ENCODE measurements at places on chromosomes 5 and 9.

- DNase-seq = no peak
Measured at GRCh38 chr9:87844506-87844905, 38.2 kb upstream of the SPATA31E1 start.

GRCh38 chr5:39186289-39186688 lies 33.1 kb downstream of the FYB1 start:
- DNase-seq = no peak

DNA sequence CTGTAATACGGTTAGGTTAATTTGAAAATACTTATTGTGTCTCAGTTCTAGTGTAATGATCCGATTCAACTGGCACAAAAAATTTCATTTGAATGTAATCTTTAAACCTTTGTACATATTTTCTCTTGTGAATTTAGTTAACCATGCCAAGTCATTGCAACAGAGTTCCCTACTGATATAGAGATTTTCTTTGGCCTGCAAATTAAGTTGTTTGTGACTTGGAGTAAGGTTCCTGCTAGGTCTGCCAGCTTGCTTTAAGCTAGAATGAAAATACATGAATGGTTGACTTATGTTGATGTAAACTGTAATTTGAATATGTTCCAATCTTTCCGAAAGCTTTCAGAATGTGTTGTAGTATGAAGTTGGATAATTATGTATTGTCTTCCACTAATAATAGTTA lies 1004.1 kb upstream of the EDIL3 start:
- no peak for DNase-seq

- no peak for DNase-seq
Measured at GRCh38 chr9:88280816-88281382, 107.3 kb upstream of the SPIN1 start.

- DNase-seq = no peak
Measured at GRCh38 chr9:116285320-116285719, 131.7 kb downstream of the PAPPA start.

GRCh38 chr5:154762700-154763099 lies 7.5 kb downstream of the LARP1 start:
- no peak for DNase-seq

GRCh38 chr5:1519631-1520210 lies 4.0 kb downstream of the LPCAT1 start:
- DNase-seq = no peak

Measured in inflammatory macrophage treated with lipopolysaccharide for 1 hour (primary cell).